ENCODE measurements at places on chromosomes 6 and 20.

- DNase-seq: no peak
These were observed 40.1 kb downstream of the CDH22 start for GRCh38 chr20:46268131-46268614.

- no peak for DNase-seq
These were observed 54.7 kb upstream of the GGTLC1 start for GRCh38 chr20:24043294-24043693.

- no peak for DNase-seq
These were observed 40.5 kb downstream of the PANK2 start for GRCh38 chr20:3929713-3930060.

DNA sequence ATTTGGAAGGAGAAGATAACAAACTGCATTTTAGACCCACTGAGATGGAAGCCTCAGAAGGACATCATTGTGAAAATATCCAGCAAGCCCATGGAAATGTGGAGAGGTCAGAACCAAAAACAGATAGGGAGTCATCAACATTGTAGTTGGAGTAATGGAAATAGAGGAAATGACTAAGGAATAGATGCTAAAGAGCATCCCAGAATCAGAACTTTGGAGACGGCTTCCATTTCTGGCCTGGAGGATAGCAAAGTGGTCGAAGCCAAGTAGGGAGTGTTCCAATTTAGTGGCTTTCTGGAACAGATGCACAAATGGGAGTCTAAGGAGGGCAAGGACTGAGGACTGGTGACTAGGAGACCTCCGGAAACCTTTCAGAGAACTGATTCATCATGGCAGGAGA is 3.6 kb downstream of the BEND6 start:
- no peak for DNase-seq

DNA sequence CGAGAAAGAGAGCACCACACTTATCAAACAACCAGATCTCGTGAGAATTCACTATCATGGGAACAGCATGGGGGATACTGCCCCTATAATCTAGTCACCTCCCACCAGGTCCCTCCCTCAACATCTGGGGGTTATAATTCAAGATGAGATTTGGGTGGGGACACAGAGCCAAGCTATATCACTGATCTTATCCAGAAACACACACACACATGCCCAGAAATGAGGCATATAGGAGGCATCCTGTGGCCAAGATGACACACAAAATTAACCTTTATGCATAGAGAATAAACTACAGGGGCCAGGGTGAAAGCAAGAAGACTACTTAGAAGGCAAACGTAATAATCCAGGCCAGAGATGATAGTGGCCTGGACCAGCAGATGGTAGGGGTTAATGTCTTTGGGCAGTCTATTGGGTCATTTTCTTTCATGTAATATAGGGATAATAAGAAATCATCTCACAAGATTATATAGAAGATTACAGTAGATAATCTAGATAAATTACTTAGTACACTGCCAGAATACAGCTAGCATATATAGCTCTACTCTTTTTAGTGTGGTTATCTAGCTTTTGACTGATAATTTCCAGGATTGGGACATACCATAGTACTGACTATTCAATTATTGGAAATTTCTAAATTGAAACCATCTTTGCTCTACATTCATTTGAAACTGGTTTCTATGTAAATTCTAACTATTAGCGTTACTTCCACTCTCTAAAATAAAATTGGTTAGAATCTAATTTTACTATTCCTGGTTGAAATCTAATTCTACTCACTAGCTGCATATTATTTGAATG is 20.0 kb downstream of the RNF144B start:
- DNase-seq: no peak

DNA sequence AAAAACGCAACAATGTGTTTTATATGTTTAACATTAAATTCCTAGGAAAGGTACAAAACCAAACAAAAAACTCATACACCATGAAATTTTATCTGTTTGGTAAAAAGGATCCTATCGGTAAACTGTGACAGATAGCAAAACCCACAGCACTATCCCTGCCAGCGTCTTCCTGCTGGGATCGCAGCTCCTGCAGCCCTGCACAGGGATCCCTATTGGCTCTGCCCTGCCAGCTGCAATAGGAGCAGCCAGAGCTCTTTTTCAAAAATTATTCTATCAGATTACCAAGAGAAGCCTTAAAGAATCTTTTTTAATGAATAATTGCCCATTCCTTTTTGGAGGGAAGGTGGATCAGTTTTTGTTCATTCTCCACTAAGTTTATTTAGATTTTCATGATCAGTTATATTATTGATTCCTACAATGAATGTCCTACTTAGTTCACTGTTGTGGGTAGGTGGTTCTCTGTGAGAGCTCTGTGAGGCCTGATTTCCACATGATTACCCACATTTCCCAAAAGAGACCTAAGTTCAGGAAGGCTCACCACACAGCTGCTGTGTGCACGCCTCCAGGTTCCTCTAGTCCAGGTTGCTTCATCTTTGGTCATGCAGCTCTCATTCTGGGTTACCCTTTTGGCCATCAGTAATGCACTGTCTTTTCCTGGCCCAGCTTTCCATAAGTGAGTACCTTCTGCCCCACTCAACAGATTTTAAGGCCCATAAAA is 293.8 kb downstream of the FRK start:
- DNase-seq: no peak

DNA sequence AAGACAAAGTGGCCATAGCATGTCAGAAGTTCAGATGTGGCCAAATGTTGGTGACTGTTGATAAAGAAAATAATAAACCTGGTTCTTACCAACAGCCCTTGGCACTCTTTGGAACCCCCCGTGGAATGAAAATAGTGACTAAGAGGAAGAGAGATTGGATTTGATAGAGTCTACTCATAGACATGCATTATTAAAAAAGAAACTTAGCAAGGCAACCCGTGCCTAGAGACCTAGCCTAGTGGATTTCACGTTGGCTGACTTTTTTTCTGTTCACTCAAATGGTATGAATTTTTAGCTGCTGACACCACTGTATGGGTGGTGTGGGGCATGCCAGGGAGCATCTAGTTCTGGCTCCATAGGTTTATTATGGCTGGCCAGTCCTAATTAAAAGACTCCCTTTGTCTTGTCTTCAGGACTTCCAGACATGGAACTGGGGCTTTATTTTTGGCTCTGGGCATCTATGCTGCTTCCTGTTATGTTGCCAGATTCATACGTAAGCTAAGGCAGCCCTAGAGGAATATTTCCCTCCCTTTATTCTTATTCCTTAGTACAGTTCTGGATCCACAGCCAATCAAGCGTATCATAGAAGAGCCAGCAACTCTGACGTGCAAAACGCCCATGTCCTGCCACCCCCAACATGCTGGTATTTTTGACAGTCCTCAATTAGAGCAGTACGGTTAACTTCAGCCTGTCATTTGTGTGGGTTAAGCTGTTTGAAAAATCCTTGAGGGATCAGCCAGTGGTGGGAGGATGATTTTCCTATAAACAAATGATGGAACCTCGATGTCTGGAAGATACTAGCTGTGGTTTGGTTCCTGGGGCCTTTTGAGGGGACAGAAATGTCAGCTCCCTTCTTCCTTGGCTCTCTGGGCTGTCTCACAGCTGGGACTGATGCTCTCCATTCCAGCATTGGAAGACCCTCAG is 127.5 kb downstream of the ISM1 start:
- no peak for DNase-seq
